ENCODE measurements at places on chromosomes 1 and 21.

DNA sequence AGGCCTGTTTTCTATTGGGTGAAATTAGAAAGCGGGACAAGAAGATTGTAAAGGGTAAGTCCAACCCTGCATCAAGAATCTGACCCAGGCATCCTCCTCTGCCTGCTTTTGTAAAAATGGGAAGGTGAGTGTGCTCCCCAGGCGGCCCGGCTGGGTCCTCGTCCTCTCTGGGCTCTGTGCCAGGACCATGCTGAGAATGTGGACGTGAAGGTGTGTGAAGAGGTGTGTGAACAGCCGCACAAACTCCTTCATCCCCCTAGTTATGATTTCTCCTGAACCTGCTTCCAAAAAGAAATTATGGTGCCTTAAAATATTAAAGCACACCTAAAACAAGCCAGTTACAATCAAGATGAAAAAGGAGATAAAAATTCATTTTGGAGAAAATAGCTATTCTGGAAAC lies 185.7 kb downstream of the IGSF21 start:
- no peak for DNase-seq

GRCh38 chr1:192812420-192813209 lies 3.8 kb downstream of the RGS2 start:
- no peak for DNase-seq

- DNase-seq, result no peak
These were observed 36.2 kb upstream of the ZNF496 start for GRCh38 chr1:247367786-247368422.

- DNase-seq, result no peak
These were observed 508.7 kb downstream of the DPYD start for GRCh38 chr1:97412166-97412565.

DNA sequence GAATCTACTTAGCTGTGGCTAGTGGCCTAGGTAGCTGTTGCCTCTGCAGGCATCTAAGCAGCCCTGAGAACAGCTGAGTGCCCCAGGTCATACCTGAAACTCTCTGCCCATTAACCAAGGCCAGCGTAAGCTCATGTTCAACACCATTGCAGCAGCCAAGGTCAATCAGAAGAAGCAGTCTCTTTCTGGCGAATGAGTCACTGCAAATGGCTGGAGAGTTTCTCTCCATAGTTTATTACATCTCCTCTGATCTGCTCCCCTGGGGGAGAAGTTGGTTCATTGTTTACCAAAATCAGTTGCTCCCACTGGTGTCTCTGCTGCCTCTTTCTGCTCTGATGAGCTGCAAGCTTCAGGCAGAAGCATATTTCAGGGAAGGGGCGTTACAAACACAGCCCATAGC lies 6.9 kb upstream of the BCL9 start:
- DNase-seq, result no peak

DNA sequence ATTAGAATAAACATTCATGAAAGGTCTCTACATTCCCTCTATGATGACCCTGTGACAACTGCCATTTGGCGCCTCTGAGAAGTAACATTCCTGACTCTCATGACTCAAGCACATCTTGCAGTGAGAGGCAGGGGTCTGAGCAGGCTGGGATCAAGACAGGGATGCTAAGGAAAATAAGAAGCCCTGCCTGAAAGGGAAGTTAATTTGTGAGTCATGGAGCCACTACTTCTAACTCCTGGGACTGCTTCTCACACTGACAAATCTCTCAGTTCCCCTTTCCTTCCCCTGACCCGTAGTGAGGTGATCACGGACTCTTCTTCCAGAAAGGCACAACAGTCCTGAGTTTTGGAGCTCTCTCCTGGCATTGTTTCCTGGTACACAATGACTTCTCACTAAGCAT lies 231.9 kb downstream of the TNR start:
- DNase-seq, result no peak

DNA sequence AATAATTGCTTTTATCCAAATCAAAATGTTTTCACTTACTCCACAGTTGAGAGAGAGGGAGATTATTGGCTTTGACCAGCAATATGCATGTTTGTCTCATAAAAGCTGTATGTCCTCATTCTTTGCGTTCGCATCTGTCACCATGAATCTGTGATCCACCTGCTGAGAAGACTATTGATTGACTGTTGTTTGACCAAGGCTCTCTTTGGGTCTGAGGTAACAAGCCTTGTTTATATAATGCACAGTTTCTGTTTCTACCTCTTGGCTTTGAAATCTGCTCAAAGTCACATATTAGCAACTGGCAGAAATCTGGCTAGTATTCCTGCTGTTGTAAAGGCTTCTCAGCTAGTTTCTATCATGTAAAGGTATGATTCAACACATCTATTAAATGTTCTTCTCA lies 157.0 kb downstream of the LYPLAL1 start:
- DNase-seq, result no peak

DNA sequence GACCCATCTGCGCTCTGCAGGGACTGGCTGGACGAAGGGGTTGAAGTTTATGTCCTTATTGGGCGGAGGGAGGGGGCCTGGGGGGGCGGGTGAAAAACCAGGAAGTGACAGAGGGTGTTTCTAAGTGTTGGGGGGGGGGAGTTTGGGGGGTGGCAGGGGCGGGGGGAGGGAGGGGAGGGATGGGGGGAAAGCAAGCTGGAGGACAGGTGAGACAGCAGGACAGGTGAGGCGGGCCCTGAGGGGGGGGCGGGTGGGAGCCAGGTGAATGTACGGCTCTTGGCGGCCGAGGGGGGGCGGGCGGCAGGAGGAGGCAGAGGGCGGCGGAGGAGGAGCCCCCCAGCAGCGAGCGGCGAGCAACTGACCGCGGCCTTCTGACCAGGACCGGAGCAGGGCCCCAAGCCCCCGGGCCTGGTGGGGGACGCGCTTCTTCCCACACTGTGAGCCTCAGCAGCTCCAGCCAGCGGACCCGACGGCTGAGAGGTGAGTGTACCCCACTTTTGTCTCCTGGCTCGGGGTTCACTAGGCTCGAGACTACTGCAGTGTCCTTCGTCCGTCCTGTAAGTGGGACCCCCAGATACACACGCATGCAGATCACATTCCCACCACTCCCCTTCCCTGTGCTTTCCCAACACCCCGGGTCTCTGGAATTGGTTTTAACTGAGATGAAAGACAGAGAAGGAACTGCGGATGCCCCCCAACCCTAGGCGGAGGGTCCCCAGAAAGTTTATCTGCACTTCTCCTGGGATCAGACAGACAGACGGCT lies at the start of gene ZBTB7B:
Gene ZBTB7B (plus strand): TSS at position 339 of the 763 bp plus-strand sequence. CDS start 11,859 bp downstream, outside the sequence.
- DNase-seq, result peak; percentile 40

GRCh38 chr1:153541641-153542590 lies 1.2 kb upstream of the S100A5 start:
- DNase-seq, result no peak

- no peak for DNase-seq
These were observed 78.5 kb upstream of the CDC42BPA start for GRCh38 chr1:227396539-227397353.

DNA sequence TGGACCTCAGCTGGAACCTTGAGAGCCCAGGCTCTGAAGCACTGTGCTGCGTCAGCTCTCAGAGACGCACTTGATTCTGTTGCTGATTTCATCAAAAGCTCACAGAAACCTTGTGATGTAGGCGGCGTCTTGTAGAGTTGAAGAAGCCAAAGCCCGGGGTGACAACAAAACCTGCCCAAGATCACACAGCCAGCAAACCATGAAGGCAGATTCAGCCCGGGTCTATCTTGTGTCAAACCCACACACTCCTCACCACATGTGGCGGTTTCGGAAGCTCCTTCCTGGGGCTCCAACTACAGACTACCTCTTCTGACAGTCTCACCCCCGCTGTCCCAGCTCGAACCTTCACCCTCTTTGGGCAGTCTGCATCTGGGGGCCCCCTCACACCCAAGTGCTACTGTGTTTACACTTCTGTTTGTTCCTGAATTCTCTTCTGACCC lies 50.4 kb downstream of the TENT5C start:
- no peak for DNase-seq

DNA sequence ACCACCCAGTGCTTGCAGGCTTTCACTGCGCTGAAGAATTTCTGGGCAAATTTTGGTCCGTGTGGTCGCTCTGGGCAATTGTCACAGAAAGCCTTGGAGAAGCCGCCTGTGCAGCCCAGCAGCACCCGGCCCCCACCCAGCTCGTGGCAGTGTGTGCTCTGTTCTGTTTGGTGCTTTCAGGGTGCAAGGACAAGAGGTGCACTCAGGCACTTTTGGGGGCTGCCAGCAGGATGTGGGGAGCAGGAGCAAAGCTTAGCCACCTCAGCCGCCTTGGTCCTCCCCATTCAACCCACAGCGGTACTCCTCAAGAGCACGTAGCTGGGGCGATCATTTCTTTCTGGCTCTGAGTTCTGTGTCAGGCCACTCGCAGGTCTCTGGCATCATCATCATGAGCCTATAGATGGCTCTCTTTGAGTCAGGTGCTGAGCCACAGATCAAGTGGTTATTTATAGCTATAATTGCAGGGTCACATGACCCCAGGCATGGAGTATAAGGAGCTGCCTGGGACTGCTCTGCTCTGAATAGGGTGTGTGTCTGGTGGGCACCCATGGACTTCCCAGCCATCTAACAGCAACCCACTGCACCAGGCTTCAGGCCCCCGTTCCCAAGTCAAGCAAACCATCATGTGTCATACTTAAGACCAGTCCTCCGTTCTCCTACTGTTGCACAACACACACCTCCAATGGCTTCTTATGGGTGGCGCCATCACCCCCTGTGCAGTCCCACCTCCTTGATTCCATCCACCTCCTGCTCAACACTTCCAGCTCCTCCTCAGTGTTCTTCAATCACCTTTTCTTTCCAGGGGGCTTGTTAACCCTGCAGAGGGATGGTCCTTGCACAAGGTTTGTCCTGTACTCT lies 18.1 kb upstream of the TENT5C start:
- no peak for DNase-seq

DNA sequence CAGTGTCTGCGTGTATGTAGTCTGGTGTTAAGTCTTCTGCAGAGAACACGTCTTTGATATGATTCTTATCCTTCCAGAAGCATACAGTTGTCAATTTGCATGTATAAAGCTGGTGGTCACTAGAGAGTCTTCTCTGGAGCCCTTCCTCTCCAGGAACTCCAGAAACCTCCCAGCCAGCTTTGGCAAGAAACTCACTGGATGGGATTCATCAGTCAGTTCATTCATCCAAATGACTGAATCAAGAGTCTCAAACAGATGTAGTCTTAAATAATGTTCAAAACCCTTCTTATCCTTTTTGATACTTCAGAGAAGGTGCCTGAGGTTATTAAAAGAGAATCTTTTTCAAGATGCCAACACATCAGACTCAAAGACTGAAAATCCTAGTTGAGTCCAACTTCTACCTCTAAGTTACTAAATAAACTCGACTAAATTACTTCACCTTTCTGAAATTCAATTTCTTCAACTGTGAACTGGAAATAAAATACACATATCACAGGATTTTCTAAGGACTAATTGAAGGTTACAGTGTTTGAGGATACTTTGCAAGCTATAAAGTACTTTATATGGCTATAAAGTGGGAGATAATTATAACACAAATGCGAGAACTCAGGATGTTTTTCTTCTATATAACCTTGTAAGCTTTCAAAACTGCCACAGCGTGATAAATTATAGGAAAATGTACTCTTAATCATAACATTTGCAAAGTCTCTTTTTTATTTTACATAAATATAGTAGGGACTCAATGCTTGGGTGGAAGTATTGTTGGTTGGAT lies 252.4 kb downstream of the FGGY start:
- no peak for DNase-seq

DNA sequence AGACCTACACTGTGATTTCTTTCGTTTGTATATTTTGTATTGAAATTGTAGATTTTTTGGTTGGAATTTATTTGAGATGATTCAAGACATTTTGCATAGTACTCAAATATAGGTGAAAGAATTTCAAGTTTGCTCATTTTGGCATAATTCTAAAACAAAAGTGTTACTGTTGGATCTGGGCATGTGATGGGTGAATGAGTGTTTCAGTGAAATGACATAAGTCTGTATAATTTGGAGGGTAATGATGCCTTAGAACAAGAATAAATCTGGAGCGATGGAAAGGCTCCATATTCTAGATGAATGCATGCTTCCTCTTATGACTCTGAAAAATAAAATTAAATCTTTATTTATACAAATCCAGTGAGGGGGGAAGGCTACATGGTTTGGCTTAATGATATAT lies 41.0 kb downstream of the NFIA start:
- DNase-seq, result no peak

DNA sequence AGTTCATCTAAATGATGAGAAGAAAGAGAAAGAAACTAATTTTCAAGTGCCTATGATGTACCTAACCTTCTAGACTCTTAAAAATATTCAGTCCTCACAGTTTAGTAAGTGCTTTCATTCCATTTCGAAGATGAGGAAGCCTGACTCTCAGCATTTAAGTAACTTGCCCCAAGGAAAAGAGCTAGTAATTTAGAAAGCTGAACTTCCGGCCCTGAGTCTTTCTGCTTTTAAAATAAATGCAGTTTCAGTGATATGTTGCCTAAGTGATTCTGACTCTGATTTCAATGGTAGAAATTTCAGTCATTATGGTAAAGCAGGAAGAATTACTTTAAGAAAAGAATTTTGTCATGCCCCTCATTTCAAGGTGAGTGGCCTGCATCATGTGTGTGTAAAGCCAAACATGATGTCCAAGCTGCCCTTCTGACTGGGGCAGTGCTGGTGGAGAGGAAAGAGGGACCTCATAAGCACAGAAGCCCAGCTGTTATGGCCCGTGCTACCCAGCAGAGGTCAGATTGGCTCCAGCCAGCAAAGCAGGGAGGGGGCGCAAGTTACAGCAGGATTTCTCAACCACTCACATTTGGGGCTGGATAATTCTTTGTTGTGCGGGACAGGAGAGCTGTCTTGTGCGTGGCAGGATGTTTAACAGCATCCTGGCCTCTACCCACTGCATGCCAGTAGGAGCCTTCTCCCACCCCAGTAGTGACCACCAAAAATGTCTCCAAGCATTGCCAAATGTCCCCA lies 10.7 kb downstream of the ATP1A4 start:
- DNase-seq, result peak; percentile 28

DNA sequence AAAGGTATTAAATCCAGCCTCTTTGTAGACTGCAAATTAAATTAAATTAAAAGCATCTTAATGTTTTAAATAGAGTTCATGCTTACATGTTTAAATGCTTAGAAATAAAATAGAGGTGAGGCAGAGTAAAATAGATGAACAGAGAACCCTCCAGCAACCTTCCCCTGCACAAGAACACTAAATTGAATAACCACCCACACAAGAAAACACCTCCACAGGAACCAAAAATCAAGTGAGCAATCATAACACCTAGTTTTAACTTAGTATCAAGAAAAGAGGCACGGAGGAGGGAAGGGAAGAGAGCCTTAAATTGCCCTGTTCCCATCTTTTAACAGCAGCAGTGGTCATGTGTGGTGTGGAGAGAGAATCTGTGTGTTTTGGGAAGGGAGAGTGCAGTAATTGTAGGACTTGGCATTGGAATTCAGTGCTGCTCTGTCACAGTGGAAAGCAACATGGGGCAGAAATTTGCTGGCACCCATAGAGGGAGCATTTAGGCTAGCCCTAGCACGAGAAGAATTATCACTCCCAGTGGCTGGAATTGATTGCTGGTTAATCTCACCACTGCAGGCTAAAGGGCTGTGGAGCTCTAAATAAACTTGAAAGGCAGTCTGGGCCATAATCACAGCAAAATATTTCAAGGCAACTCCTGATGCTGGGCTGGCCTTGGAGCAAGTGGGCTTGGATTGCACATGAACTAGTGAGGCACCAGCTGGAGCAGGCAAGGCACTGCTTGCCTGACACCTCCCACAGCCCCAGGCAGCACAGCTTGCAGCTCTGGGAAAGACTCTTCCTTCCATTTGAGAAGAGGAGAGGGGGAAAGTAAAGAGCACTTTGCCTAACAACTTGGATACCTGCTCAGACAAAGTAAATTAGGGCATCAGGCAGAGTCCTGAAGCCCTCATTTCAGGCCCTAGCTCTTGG lies 1478.8 kb downstream of the NCAM2 start:
- no peak for DNase-seq

Measured in ACHN (cell line).